T1000 (cell line): ENCODE measurements at places on chromosomes 5 and 9.

GRCh38 chr5:102511666-102512065 is 12.9 kb upstream of the SLCO6A1 start:
- peak; percentile 4 for DNase-seq

DNA sequence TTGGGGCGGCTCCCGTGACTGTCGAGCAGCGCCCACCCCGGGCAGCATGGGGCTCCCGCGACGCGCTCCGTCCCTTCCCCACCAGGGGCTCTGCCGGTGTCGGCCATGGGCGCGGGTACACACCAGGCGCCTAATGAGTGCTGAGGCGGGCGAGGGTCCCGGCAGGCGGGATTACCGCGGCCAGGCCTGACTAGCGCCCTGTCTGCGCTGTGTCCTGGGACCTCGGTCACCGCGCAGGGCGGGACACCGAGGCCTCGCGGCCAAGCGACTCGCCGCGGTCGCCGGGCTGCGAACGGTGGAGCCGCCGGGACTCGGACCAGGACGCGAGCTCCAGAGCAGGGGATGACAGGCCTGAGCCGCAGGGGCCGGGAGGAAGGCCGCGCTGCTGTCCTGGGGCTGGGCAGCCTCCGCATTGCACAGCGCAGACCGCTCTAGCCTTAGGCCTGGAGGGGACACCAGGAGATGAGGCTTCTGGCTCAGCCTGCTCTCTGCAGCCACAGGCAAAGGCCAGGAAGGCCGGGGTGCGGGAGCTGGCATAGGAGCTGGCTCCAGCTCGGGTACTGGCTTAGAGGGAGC is 14.1 kb downstream of the LCN10 start:
- DNase-seq = no peak

- no peak for DNase-seq
Observed at GRCh38 chr5:124701016-124701415, 45.4 kb downstream of the ZNF608 start.

DNA sequence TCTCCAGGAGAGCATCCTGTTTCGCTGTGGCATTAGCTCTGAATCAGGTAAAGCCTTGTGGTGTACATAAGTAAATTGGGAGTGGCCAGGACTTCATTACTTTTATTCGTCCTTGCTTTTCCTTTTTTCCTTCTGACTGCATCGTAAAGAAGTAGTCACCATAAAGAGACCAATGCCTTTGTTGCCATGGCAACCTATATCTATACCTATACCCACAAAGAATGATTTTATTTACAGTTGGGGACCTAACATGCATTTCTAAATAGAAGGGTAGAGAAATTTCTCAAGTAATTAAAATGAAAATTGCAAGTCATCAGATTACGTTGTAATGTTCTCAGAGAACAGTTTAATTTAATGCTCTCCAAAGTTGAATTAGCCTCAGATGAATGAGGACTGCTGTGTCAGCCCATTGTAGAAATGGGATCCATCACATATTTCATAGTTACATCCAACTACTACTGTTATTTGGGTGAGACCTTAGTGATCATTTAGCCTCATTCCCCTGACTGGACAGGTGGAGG is 18.6 kb downstream of the PTCD2 start:
- DNase-seq = no peak

GRCh38 chr5:76808141-76808691 is 10.6 kb upstream of the F2RL1 start:
- DNase-seq = no peak
